ENCODE measurements at places on chromosomes 2 and 18.

GRCh38 chr2:4214444-4215205 is 511.2 kb downstream of the DCDC2C start:
- no peak for DNase-seq

DNA sequence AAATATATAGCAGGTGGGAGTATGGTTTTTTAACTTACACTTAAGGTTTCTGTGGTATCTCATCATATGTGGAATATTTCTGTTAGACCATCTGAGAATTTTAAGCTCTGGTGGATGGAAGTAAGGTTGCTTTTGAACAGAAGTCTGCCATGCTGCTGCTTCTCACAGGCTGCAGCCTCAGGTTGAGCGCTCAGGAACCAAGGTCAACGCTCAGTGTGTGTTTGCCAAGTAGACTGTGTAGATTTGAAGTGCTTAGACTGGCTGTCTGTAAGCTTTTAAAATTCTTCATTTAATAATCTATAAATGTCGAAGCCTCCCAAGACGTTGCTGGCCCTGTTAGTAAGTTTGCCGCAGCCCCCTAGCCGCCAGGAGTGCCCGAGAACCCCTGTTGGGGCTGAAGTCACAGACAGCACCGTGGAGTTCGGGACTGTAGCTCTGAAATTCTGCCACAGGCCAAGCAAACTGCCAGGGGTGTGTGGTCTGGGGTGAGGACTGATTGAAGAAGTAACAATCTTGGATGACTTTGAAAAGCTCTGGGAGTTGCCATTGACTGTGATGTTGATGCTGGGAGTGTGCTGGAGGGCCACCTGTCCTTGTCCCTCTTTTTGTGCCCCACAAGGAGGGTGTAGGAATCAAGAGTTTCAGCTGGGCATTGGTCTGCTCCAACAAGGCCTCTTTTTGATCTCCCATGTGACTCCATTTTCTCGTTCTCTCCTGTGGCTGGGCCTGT is 26.9 kb downstream of the INPP4A start:
- no peak for DNase-seq

DNA sequence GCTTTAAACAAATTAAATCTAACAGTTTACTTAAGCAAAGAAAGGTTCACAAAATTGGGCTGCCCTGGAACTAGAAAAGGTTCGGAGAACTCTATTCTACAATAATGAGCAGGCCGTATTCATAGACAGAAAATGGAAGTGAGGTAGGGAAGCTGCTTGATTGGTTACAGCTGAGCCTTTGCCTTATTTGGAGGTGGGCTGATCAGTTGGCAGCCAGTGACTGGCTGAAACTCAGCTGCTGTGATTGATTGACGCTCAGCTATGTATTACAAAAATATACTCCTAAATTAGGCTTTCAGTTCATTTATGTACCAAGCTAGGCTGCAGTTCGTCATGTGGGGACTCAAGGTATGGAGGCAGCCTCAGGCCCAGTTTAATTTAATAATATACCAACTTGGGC is 42.3 kb upstream of the TTR start:
- no peak for DNase-seq

- peak; percentile 11 for DNase-seq
Measured at GRCh38 chr2:188475945-188476344, 184.3 kb downstream of the GULP1 start.

- no peak for DNase-seq
Measured at GRCh38 chr18:78856569-78857313, 122.9 kb upstream of the SALL3 start.

DNA sequence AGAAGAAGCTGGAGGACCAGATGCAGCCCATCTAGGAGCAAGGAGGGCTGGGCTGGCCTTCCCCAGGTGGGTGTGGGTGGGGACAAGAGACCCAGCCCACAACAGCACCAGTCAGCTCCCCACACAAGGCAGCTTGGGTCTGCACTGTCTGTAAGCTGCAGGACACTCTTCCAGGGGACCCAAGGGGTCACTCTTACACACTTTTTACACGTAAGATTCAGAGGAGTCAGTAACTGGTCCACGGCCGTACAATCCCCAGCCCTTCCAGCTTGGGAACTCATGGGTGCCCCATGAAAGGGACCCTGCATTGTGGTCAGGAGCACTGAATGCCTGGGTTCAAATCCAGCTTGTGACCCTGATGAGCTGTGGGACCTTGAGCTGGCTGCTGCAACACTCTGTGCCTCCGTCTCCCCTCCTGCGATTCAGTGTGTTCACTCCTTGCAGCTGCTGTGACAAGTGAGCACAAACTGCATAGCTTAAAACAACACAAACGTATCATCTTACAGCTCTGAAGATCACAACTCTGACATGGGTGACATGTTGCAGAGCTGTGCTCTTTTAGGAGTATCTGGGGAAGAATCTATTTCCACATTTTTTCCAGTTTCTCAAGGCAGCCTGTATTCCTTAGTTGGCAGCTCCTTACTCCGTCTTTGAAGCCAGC is 11.1 kb upstream of the SLC66A3 start:
- DNase-seq = no peak

GRCh38 chr18:63465059-63465458 is 11.7 kb upstream of the SERPINB5 start:
- DNase-seq = no peak

DNA sequence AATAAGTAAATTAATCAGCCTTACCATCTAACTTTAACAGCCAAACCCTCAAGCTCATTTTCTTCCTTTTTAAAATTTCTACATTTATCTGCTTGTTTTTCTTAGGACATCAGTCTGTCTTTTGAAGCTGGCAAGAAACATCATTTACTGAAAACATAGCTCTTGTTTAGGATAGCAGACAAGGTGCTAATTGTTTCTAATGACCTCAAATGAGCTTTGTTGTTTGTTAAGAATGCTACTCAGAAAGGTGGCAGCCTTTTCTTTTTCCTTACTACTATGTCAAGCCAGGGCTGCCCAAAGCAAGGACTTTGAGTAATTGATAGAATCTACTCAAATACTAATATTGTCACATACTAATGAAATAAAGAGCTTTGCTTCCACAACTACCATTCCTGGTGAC is 171.8 kb downstream of the LRP1B start:
- DNase-seq = no peak

- no peak for DNase-seq
Measured at GRCh38 chr18:42131930-42132244, 176.9 kb downstream of the PIK3C3 start.

DNA sequence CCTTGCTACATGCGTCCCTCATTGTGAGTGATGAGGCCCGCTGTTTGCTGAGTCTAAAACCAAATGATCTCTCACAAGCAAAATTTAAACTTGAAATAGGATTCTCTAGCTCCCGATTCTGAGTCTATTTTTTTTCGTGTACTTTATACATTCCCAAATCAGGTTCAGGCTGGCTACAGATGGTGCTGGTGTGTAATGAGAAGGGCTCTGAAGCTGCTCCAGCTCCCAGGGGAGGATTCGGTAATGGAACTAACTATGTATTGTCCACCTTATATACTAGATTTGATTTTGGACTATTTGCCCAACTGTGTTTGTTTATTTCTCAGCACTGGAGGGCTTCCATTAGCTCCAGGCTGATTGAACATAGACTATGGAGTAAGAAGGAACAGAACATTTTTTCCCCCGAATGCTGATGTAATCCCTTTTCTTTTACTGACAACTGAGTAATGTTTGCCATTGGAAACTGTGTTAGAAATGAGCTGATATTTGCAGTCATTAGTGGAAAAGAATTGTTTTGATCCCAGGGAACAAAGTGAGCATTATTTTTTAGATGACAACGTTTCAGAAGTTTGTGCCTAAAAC is 274.0 kb upstream of the FIGN start:
- DNase-seq = no peak

- no peak for DNase-seq
Measured at GRCh38 chr2:129862668-129863067, 116.8 kb upstream of the RAB6C start.

- no peak for DNase-seq
Measured at GRCh38 chr2:234423884-234424283, 73.0 kb downstream of the ARL4C start.

GRCh38 chr2:156867201-156867600 is 390.3 kb upstream of the GALNT5 start:
- no peak for DNase-seq

DNA sequence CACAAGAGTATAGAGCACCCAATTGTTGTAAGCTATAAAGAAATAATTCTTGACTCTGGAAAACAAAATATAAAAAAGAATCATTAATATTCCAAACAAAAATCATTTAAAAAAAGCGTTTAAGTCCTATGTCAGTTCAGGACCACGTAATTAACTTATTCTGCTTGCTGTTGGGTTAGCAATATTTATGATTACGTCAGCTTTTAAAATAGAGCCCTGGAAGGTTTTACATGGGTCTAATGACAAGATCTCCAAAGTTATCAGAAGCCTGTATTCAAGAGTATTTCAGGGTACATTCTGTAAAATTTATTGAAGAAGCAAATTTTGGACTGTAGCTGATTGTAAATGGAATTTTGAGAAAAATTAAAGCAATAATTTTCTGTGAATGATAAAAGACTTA is 521.6 kb downstream of the DCC start:
- no peak for DNase-seq

DNA sequence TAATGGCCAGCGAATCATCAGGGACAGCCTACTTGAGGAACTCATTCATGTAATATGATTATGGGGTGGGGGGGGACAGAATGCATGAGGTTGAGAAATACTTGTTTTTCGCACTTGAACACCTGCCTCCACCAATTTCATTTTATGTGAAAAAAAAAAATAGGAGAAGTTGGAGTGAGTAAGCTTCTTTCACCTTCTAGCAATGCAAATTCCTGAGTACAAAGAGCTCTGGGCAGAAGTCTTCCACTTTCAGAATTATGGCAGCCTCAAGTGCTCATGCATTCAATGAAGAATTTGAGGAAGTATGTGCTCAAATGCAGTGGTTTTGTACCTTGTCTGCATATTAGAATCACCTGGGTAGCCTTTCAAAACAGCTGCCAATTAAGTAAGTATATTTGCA is 40.1 kb upstream of the GPD2 start:
- no peak for DNase-seq

GRCh38 chr2:219441451-219442255 is 7.0 kb downstream of the SPEG start:
- DNase-seq = peak; percentile 91

GRCh38 chr18:64202863-64203262 is 54.0 kb upstream of the LINC00305 start:
- no peak for DNase-seq

DNA sequence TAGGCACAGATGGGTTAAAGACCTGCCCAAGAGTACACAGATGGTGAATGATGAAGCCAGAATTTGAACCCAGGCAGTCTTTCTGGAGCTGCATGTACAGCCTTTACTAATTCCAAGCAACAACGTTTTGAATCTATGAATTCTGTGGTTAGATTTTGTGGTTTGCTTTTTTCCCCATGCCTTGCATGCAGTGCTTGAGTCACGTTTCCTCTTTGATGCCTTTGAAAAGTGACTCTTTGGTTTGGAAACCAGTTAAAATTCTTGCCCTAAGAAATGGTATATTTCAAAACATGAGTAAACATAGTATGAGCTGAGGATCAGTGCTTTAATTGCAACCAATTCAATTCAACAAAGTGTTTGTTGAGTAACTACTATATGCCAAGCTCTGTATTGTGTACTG is 48.2 kb upstream of the PPM1B start:
- peak; percentile 77 for DNase-seq

- DNase-seq = peak; percentile 66
Measured at GRCh38 chr2:58484221-58484620, 243.1 kb upstream of the FANCL start.

- no peak for DNase-seq
Measured at GRCh38 chr2:205115511-205115910, 566.8 kb upstream of the NRP2 start.

- no peak for DNase-seq
Measured at GRCh38 chr2:164622338-164623106, 1.2 kb upstream of the GRB14 start.

GRCh38 chr2:176589287-176589686 is 320.0 kb downstream of the MTX2 start:
- no peak for DNase-seq

- no peak for DNase-seq
Measured at GRCh38 chr2:191109888-191110287, 40.9 kb downstream of the STAT4 start.
